ENCODE measurements at places on chromosomes 16 and 17.

DNA sequence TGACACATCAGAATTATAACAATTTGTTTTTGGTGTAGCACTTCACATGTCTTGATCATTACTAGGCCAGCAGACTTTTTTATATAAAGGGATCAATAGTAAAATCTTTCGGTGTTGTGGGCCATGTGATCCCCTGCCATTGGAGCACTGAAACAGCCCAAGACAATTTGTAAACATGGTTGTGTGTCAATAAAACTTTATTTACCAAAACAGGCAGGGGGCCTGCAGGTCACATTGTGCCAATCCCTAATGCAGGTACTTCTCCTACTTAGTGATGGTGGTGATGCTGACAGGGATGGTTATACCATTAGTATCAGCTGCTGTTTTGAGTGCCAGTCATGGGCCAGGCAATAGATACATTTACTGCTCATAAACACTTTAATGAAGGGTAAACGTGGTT is 319.9 kb downstream of the SNX29 start:
- DNase-seq: no peak

DNA sequence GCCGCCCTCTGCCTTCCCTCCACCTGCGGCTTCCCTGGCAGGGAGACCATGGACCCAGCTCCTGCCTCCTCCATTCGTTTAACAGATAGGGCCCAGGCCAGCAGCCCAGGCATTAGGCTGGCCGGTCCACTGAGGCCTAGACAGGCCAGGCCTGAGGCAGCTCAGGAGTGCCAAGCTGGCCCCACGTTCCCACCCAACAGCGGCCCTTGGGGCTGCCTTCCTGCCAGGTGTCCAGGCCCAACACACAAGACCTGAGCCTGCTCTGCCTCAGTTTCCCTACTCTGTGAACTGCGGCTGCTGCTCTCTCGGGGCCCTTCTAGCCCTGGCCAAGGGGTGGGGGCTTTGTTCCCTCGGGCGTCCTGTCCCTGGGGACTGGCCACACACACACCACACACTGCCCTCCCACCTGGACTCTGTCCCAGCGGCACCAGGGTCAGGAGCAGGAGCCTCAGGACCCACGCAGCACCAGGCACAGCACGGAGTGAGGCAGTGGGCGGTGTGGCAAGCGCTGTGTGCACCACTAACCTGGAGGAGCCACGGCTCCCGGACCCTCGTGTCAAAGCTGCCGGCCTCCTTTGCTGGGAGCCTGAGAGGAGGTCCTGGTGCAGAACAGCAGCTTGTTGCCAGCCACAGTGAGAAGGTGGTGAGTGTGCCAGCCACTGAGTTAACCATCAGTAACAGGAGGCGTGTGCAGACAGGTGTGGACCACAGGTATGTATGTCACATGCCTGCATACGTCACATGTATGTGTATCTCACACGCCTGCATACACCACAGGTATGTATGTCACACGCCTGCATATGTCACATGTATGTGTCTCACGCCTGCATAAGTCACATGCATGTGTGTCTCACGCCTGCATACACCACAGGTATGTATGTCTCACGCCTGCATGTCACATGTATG is 14.6 kb upstream of the CDH15 start:
- DNase-seq: no peak

- peak; percentile 100 for DNase-seq
These were observed at the start of gene AURKB for GRCh38 chr17:8209907-8210760. Gene AURKB (minus strand): TSS chr17:8210575. CDS start chr17:8210224, 351 bp downstream.

- peak; percentile 73 for DNase-seq
These were observed 525 bp downstream of the JPT1 start for GRCh38 chr17:75153780-75154194.

DNA sequence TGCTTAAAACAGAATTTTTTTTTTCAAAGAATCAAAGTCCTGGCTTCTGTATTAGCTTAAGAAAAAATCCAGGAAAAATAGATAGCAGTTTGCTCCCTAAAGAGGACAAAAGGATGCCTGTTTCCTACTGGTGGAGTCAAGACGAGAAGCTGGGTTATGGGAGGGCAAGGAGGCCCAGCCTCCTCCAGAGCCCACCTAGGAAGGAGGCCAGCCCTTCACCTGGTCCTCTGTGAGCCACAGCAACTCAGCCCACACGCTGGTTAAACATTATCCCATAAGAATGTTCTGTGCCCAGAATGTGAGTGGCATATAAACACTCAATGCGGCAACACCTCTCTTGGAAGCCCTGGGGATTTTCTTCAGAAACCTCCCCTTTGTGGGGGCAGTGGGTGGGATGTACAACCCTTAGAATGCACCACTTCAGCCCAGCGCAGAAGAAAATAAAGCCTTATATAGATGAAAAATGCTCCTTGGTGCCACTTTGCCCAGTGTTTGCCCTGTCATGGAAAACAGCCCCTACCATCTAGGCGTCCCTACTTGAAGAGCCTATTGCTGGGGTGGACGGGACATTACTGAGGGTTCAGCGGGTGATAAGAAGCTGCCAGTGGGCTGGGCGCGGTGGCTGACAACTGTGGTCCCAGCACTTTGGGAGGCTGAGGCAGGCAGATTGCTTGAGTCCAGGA is 48.0 kb downstream of the TEKT5 start:
- no peak for DNase-seq

Data from endodermal cell (in vitro differentiated cells).